ENCODE measurements at places on chromosomes 12 and 14.

GRCh38 chr14:54177641-54178621, 218.9 kb upstream of the CDKN3 start:
- no peak for DNase-seq

DNA sequence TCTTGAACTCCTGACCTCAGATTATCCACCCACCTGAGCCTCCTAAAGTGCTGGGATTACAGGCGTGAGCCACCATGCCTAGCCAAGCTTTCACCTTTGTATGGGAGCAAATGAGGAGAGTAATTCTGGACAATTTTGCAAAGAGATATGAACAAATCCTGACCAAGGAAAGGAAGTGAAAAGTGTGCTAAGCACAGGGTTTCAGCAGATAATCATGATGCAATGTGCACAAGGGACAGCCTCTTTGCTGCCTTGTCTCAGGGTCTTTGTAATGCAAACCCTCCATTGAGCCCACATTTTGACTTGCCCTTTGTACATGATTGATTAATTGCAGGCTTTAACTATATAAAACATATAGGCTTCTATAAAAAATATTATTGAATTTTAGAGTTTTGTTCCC, 9.2 kb upstream of the PYGL start:
- DNase-seq: no peak

DNA sequence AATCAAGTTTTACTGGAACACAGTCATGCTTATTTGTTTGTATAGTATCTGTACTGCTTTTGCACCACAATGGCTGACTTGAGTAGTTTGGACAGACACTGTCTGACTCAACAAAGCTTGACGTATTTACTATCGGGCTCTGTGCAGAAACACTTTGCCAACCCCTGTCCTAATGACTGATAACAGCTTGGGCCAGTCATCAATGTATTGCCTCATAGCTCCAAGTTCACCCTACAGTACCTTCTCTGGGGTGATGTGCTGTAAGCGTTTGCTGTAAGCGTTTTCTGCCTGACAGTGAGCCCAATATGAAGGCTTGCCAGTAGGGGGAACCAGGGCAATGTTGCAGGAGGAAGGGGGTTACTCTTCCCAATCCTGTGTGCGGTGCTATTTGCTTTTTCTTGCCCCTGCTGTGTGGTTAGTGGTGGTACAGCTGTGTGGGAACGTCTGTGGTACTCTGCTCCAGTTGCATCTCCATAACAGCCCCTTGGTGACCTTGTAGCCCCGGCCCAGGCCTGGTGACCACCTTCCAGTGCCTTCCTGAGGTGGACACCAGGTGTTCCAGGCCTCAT, 5.4 kb upstream of the CCDC177 start:
- DNase-seq: peak; percentile 82

- no peak for DNase-seq
Observed at GRCh38 chr12:122876731-122877130, 19.2 kb downstream of the VPS37B start.

GRCh38 chr12:31728289-31728916, 418 bp downstream of the AMN1 start:
- DNase-seq: peak; percentile 60

DNA sequence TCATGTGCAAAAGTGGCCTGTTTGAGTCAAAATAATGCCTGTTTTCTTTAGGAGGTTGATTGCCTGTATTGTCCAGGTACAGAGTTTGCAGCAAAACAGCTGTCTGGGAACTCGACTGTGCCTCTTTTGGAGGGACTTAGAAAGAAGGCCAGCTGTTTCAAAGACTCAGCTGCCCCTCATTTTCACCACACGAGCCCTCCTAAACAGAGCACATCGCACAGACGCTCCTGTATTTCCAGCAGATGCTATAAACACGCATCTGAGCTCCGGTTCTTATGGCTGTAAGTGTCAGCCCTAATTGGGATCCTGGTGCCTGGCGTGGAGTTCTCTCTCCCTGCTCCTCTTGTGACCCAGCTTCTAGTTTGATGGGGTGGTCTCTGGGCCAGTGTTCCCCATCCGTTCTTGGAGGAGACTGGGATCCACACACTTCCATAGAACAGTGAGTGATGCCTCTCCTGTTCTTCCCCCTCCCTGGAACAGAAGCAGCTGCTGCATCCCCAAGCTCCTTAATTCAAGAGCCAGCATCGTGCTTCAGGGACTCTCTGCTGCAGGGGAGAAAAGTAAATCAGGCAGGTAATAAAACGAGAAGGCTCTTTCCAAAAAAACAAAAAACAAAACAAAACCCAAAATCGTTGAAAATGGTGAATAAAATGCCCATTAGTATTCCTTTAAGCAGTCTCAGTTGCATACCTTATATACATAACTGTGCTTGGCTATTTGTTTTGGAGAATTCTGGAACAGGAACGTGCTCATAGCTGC, 269.0 kb downstream of the SLC15A4 start:
- DNase-seq: no peak

- DNase-seq: no peak
Observed at GRCh38 chr14:34247605-34248004, 214.4 kb downstream of the SPTSSA start.

GRCh38 chr14:64095620-64096019, 198.6 kb downstream of the ESR2 start:
- no peak for DNase-seq

- DNase-seq: no peak
Observed at GRCh38 chr14:95431199-95432143, 85.0 kb downstream of the SYNE3 start.

- DNase-seq: no peak
Observed at GRCh38 chr12:52043386-52044212, 7.6 kb upstream of the NR4A1 start.

DNA sequence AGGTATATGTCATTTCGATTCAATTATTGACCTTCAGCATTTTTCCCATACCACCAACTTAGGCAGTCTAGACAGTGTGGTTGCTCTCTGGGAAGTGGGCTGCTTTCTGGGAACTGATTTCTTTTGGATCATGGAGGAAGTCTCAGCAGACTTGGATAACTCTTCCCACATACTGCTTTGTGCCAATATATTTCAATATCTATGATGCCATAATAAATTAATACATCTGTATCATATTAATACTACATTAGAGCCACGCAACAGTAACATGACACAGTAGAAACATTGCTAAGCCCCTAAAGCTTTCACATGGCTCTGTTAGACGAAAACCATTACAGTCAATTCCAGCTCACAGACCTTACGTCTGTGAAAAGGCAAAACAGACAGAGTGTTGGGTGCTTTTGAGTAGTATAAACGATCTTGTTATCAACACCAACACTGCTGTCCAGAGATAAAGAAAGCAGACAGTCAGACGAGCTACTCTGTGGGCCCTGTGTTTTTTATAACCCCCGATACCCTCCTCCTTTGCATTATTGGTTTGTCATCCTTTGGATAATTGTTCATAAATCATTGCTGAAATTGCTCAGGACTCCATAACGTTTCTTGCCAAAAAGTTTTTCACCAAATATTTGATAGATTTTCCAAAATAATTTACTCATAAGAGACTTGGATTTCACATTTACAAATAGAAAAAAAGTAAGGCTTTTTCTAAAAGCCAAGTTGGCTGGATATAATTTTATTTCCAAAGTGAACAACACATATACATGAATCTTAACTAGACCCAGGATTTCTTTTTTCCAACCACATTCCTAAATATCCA, 439.7 kb downstream of the ADAMTS20 start:
- DNase-seq: no peak

GRCh38 chr12:98738539-98738938, 93.4 kb downstream of the APAF1 start:
- DNase-seq: no peak

DNA sequence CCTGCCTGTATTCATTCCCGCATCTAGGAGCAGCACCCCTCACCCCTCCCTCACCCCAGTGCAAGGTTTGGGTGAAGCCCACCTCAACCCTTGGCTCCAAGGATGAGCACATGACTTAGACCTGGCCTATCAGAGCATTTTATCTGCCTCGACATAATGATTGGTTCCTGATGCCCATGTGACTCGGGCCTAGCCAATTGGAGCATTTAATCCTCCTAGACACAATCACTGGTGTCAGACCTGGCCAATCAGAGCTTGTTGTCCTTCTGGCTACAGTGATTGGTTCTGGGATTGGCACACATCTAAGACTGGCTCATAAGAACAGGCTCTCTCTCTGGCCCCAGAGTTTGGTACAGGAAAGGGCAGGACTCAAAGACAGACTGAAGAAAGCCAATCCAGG, 73.1 kb upstream of the MYL2 start:
- no peak for DNase-seq

- DNase-seq: no peak
Observed at GRCh38 chr14:55073856-55074255, 22.4 kb downstream of the MAPK1IP1L start.

DNA sequence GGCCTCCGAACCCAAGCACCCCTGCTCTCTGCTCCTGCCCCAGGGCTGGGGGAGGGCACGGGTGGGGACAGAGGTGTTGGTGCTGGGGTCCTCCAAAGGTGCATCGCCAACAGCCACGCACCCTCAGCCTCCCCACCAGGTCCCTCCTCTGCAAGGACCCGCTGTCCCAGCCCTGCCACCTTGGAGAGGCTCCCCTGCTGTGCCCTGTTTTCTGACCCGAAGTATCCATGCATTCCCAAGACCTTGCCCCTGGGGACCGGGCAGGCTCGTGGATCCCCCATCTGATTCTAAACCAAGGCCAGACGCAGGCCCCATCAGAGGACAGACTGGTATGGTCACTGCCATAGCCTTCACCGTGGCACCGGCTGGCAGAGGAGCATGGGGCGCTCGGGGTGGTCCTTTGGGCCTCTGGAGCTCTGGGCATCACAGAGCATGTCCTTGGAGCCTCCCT, 22.7 kb upstream of the BEGAIN start:
- DNase-seq: peak; percentile 10

DNA sequence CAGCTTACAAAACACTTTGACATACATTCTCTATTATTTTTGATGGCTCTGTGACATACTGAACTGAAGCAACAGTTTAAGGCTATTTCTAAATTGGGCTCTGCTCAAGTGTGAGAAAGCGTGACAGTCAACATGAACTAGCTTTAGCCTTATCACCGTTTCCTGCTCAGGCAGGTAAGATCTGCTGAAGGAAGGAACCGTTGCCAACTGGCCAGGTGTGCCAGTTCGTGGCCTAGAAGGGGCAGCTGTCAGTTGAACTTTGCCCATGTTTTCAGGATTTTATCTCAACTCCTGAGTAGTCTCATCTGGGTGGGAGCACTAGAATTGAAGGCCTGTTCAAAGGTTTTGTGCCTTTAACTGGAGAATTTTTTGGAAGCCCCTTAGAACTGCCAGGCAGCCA, 79.5 kb downstream of the ETV6 start:
- no peak for DNase-seq

- DNase-seq: no peak
Observed at GRCh38 chr12:2642896-2643425, 151.8 kb upstream of the FKBP4 start.

GRCh38 chr12:77049767-77050353, 15.5 kb downstream of the E2F7 start:
- DNase-seq: no peak

- no peak for DNase-seq
Observed at GRCh38 chr14:100898465-100898864, 5.1 kb downstream of the RTL1 start.

DNA sequence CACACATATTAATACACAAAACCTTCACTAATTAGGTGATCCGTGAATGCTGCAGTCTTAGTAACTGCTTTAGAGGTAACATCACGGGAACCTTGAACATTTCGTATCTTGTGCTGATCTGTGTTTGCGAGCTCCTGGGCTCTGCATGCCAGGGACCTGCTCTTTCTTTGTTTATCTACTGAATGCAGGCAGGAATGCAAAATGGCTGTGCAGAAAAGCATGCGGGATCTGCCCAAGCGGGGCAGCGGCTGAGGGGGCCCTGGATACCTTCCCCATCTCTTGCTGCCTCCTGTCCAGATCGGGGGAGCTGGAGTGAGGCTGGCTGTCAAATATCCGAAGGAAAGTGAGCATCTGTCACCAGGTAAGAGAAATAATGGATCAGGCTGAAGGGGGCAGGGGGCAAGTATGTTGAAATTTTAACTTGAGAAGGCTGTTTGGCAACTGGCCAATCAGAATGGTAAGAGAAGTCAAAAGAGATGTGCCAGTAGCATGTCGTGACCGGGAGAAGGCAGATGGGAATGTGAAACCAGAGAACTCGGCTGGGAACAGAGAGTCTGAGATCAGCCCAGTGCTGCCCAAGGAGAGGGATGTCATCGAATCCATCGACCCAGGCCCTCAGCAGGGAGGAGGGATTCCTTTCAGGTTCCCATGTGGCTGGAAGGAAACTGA, 191.4 kb downstream of the TTC7B start:
- no peak for DNase-seq

GRCh38 chr12:120994589-120995337, 16.4 kb downstream of the HNF1A start:
- no peak for DNase-seq

GRCh38 chr12:122729583-122730214, 945 bp downstream of the HCAR1 start:
- no peak for DNase-seq

DNA sequence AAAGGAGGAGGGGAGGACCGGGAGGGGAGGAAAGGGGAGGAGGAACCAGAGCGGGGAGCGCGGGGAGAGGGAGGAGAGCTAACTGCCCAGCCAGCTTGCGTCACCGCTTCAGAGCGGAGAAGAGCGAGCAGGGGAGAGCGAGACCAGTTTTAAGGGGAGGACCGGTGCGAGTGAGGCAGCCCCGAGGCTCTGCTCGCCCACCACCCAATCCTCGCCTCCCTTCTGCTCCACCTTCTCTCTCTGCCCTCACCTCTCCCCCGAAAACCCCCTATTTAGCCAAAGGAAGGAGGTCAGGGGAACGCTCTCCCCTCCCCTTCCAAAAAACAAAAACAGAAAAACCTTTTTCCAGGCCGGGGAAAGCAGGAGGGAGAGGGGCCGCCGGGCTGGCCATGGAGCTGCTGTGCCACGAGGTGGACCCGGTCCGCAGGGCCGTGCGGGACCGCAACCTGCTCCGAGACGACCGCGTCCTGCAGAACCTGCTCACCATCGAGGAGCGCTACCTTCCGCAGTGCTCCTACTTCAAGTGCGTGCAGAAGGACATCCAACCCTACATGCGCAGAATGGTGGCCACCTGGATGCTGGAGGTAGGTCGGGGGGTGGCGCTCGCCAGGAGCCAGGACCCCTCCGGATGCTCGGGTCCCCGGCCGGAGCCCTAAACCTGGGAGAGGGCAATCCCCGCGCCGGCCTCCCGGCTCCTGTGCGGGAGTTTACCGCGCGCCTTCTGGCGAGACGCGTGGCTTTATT, at the start of gene CCND2:
TSS of gene CCND2 (plus strand) at position 111 of the 744 bp plus-strand sequence. CDS start at position 390, 279 bp downstream.
- DNase-seq: peak; percentile 73

DNA sequence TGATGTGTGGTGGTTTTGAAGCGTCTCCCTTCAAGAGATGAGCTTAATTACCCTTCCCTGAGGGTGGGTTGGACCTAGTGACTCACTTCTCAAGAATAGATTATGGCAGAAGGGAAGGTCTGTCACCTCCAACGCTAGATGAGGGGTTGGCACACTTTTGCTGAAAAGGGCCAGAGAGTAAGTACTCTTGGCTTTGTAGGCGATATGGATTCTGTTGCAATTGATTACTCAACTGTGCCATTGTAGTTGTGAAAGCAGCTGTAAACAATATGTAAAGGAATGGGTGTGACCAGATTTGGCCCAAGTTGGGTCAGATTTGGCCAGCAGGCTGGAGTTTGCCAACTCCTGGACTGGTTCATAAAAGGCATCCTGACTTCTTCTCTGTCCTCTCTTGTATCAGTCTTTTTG, 53.3 kb downstream of the SMIM41 start:
- no peak for DNase-seq

- peak; percentile 48 for DNase-seq
Observed at GRCh38 chr12:15268927-15269552, 47.8 kb upstream of the RERG start.

Measured in right lobe of liver (tissue), 6 donors.